Activated CD4-positive, CD25-positive, alpha-beta regulatory T cell (primary cell): ENCODE measurements at places on chromosomes 5 and 9.

- no peak for DNase-seq
Measured at GRCh38 chr5:148542812-148543211, 111.5 kb downstream of the HTR4 start.

- DNase-seq = no peak
Measured at GRCh38 chr9:79985264-79985663, 413.5 kb downstream of the TLE4 start.

- no peak for DNase-seq
Measured at GRCh38 chr5:131096774-131097710, 68.0 kb downstream of the HINT1 start.

GRCh38 chr5:3596261-3596825 is 711 bp downstream of the IRX1 start:
- DNase-seq = no peak

DNA sequence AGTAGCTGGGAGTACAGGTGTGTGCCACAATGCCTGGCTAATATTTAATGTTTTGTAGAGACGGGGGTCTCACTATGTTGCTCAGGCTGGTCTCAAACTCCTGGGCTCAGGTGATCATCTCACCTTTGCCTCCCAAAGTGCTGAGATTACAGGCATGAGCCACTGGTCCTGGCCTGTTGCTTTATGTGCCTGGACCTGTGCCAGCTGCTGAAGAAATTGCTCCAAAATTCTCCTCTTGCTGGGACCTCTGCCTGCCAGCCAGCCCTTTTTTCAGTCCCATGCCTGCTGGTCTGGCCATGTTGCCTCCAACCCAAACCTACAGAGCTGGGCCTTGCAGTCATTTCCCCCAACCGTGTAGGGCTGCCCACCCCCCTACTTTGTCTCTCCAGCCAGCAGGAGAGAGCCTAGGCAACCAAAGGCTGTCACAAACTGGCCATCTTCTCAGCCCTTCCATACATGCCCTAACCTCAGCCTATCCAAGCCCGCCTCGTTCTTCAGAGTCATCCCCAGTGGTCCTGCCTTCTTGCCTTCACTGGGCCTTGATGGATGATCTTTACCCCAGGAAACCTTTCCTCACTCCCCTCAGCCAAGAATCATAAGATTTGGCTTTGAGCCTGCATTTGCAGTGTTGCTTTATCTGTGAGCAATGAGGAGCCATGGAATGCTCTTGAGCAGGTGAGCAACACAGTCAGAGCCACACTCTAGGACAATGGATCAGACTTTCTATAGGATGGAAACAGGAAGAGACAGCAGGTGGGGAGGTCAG is 27.4 kb upstream of the SYNPO start:
- no peak for DNase-seq

GRCh38 chr5:78922879-78923621 is 62.1 kb downstream of the ARSB start:
- DNase-seq = no peak

DNA sequence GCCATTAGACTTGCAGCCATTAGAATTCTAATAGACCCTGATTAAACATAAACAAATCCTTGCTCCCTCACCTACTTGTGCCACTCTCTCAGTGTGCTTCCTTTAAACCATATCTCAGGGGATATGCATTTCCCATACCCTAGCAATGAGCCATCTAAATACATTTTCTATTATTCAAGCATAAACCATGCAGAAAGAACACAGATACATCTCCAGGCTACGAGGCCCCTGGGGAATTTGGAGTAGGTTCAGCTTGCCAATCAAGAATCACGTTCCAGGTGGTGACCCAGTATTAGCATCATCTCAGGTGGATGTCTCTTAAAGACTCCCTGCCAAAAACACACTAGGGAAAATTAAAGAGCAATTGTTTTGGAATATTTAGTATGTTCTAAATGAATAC is 93.0 kb upstream of the CCL21 start:
- DNase-seq = no peak

- DNase-seq = no peak
Measured at GRCh38 chr5:78750281-78750680, 101.7 kb upstream of the LHFPL2 start.

DNA sequence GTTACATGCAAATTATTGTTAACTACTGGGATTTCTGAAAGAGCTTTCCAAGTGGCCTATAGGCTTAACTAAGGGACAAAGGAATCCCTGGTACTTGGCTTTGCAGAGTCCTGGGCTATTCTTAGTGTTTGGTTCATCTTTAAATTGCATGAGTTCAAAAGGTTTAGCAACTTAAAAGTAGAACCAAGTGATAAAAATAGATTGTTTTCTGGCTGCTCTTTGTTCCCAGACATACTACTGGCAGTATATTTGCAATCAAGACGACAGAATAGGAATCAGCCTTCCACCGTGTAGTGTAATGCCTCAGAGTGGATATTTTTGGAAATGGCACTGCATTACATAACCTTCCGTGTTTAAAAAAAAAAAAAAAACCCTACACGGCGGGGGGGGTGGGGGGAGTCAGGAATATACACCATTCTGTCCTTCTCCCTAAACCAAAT is 1.0 kb downstream of the NREP start:
- DNase-seq = no peak

DNA sequence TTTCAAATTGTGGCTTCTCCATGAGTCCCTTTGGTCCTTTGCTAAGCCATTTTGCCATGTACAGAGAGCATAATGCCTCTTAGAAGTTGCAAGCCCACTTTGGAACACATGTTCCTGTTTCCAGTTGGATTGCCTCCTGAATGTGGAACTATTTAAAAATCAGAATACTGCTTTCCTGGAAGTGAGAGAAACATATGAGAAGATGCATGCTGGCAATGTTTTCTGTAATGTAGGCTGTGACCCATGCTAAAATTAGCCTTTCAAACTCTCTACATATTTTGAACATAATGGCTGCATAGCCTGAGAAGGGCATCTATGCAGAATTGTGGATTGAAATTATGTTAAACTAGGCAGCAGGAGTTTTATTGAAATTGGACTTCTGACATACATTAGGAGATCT is 175.5 kb upstream of the PAPPA start:
- no peak for DNase-seq

GRCh38 chr5:172446336-172447051 is 7.8 kb downstream of the SH3PXD2B start:
- no peak for DNase-seq

GRCh38 chr9:115142517-115143270 is 24.7 kb upstream of the TNC start:
- no peak for DNase-seq

DNA sequence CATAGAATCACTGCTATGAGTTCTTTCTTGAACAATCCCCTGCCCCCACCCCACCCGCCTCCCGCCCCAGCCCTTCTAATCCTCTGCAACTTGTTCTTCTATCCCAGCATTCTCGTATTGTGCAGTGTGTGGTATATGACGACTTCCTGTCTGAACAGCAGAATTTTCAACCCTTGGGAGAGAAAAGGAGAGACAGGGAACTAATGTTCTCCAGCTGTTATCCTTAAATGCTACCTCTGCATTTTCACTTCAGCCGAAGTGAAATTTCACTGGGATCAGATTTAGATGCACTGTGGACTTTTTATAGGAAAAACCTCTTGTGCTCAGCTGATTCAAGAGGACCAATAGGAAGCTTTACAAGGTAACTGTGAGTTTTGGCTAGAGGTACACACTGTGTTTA is 2.2 kb downstream of the FBXL7 start:
- no peak for DNase-seq

DNA sequence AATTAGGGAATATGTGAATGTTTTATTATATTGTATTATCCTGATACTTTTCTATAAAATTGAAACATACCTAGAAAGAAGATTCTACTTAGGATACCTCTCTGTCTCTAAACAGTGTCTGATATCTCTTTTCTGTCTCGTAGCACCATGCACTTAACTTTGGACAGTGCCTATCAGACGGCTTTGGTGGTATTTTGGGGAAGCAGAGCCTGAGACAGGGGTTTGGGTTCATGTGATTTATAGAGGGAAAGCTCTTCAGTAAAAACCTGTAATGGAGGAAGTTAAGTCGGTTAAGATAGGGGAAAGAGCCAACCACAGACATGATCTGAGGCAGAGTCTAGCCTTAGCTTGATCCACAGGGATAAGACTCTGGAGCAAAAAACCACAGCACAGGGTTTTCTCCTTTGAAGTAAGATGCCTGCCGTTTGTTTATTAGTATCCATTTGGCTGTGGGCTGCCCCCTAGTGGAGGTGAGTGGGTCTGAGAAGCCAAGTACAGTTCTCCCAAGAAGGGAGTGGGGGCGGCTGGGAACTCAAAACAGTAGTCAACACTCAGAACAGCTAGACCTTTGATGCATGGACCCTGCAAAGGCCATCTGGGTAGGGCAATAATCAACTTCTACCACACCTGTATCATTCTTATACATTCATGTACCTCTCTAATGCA is 141.2 kb upstream of the ASTN2 start:
- DNase-seq = no peak

- DNase-seq = no peak
Measured at GRCh38 chr5:38079620-38080402, 178.5 kb upstream of the EGFLAM start.

DNA sequence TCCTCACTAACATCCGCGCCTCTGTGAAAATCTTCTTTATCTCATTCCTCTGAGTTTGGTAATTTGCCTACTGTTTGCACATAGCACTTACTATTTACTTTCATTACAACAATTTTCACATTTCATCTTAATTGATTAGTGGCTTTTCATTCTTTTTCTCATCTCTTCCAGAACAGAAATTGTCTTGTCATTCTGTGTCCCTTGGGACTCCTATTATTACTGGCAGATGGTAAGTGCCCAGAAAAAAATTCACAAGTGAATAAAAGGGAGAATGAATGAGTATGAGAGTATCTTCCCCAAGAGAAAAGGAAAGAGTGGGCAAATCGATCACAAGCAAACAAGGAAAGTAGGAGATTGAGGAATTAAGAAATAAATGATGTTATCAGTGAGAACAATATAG is 876.1 kb downstream of the TLE4 start:
- DNase-seq = no peak

- DNase-seq = no peak
Measured at GRCh38 chr9:79014929-79015699, 556.7 kb upstream of the TLE4 start.

- DNase-seq = no peak
Measured at GRCh38 chr9:133823189-133824105, 85.3 kb upstream of the SARDH start.

DNA sequence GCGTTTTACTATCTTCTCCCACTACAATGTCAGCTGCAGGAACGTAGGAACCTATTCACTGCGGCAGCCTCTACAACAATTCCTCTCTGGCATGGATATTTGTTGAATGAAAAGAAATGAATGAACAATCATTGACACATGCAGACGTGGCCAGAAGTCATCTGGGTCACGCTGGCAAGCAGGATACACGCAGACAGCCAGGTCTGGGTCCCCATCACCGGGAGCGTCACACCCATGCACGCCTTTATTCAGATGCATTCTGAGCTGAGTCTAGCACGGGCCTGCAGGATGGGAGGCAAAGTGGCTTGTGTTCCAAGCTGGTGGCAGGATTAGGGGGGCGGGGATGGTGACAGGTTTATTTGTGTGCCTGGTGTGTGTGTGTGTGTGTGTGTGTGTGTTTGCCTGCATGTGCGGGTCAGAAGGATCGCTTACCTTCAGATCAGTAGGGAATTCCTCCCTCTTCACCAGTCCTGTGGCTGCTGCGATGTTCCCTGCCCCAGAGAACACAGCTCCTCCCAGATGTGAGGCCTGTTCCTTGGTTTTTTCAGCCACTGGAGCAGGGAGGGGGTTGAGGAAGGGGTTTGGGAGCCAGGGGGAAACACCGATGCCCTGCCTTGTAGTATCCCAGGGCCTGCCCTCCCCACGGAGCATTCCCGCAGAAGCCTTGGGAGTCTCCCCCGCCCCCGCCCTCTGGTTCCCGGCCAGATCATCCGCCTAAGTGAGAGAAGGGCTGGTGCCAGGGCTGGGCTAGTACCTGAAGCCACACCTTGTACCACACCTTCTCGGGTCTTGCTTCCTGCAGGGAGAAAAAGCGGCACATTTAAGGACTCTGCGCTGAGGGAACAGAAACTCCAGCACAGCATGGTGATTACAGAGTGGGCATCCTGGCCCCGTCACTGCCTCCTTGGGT is 4.1 kb downstream of the SNCB start:
- DNase-seq = no peak
